Forelimb muscle (tissue), 1 donor: ENCODE measurements at places on chromosomes 2 and 18.

- no peak for DNase-seq
Observed at GRCh38 chr2:204201507-204201906, 264.9 kb downstream of the ICOS start.

DNA sequence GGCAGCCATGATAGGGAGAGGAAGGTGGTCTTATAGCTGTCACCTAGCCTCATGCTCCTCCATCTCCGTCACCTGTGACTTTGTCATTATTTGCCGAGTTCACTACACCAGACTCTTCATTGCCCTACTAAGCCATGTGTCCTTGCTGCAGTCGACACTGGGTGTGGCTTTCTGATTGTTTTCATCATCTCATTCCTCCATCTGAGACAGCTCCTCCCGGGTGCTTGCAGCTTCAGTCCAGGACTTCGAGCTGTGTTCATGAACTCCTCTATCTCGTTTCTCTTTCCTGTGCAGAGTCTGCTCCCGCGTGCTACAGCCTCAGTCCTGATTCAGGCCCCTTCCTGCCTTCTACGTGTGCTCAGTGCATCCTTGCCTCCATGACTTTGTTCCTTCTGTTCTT lies 295.1 kb upstream of the TNP1 start:
- DNase-seq = no peak

DNA sequence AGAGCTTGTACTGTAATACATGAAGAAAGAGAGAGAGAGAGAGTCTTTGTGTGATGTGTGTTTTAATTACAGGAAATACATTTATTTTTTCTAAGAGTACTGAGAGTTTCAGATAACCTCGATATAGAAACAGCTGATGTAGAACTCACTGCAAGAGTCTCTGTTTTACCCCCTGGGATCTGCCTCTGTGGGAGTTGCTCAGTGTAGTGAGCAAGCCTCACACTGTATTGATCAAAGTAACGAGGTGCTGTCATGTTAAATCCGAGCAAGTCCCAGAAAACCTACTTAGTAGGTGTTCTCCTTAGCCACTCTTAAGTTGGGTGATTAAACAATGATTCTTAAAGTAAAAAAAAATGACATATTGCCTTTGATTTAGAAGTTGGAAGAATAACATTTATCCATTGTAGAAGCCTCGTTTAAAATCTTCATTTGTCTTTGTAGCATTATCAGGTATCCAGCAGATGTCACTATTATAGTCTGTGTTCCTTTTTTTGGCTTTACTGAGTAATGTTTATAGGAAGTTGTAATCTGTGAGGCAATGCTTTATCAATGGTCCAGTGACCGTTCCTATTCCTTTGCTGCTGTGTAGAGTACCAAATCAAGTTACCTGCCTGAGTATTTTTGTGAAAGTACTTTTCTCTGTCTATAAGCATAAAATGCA lies 219.0 kb downstream of the MYO3B start:
- peak; percentile 6 for DNase-seq

DNA sequence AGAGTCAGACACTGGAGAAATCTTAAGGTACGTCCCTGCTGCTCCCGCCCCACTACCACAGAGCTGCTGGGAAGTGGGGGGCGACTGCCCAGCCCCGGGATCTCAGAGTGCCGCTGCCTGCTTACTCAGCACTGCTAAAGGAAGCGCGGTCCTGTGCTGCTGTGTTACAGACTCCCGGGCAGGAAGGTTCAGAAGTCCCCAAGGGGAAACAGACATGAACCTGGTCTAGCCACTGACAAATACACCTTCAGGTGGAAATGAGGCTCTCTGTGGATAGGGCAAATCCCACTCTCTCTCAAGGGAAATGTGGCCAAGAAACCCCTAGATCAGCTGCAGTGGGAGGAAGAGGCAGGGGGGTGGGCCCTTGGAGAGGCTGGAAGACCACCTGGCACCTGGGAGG lies 13.7 kb downstream of the MTERF4 start:
- no peak for DNase-seq

- no peak for DNase-seq
Observed at GRCh38 chr2:149611100-149611820, 23.7 kb upstream of the MMADHC start.
